ENCODE measurements at places on chromosomes 5 and 9.

- peak; percentile 92 for DNase-seq
These were observed at the start of gene TRIM36 for GRCh38 chr5:115169487-115170133. Gene TRIM36, minus strand, starts transcription at chr5:115169908. Its CDS starts 274 bp downstream, at chr5:115169634.

GRCh38 chr9:137276473-137277328 is 825 bp upstream of the TOR4A start:
- DNase-seq = peak; percentile 83

DNA sequence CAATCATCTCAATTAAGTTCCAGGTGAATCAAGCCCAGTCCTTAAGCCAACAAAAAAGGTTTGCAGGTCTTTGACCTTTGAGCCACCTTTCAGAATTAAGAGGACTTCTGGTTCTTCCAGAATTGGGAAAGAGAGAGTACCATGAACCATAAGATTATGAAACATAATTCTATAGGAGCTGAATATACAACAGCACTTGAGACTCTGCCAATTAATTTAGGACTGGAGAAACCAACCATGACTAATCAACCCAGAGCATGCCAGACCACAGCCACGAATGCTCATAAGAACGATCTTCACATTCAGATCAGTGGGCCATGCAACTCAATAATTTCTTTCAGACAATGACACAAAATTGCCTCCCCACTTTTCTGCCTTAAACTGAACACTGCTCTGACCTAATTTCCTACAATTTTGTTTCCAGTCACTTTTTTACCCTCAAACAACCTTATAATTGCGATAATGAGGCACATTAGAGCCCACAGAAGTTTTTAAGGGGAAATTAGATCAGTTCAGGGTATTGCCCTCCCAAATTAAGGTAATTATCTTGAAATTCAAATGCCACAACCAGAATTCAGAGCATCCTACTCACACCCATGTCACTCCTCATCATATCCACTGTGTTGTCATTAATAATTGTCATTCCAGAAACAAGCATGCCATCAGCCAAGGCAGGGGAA is 213.4 kb downstream of the ATPSCKMT start:
- no peak for DNase-seq

DNA sequence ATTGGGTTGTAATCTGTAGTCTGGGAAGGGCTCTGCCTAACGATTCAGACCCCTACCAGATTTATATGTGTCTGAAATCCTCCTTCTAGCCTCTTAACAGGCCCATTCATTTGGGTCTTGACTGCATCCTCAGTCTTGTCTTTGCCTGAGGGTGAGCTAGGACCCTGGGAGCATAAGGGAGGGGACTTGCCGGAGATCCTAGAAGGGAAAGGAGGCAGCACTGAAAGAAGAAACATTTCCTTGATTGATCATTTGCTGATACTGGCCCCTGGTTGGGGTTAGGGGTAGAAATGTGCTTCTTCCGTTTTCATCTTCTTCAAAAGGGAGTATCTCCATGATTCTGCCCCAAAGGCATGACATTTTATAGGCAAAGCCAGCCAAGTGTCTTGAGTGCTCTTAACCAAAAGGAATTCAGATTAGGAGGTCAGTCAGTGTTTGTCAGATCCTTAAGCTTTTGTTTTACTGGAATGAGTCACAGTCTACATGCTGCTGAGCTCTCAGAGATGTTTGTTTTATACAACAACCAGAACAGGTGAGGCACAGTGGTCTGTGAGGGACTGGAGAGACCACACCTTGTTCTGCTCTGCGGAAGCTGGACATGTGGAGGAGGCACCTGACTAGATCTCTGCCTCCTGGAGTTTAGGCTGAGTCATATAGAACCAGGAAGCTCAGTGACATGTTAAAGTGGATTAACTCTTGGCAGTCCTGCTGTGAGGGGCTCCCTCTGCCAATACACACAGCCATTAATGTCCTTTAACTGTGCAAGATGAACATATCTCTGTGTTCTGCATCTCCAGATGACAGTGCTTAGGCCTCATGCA is 37.7 kb downstream of the PCDHAC2 start:
- DNase-seq = no peak

GRCh38 chr5:95471487-95471886 is 80.3 kb downstream of the FAM81B start:
- no peak for DNase-seq

DNA sequence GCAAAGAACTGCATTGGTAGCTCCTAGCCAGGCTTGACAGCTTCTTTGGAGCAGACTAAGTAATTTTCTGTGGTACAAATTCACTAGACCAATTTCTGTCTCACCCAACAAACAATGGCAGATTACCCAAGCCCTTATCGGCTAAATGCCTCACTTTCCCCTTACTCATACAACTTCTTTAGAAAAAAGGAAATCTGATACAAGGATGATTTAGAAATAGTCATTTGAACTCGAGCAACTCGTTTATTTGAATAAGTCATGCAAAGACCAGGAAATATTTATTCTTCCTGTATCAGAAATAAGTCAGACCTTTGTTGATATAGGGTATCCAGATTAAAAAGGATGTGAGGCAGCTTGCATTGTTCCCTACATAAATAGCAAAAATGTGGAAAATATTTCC is 170.4 kb upstream of the CDH6 start:
- DNase-seq = no peak

DNA sequence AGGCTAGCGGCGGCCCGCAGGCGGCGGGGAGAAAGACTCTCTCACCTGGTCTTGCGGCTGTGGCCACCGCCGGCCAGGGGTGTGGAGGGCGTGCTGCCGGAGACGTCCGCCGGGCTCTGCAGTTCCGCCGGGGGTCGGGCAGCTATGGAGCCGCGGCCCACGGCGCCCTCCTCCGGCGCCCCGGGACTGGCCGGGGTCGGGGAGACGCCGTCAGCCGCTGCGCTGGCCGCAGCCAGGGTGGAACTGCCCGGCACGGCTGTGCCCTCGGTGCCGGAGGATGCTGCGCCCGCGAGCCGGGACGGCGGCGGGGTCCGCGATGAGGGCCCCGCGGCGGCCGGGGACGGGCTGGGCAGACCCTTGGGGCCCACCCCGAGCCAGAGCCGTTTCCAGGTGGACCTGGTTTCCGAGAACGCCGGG is 253 bp downstream of the SLC12A2 start:
- DNase-seq = no peak

- no peak for DNase-seq
These were observed 61.7 kb downstream of the GLRA1 start for GRCh38 chr5:151862811-151863472.

GRCh38 chr5:124546643-124547042 is 199.8 kb downstream of the ZNF608 start:
- DNase-seq = no peak

GRCh38 chr5:71651579-71651978 is 64.4 kb downstream of the MCCC2 start:
- DNase-seq = no peak

DNA sequence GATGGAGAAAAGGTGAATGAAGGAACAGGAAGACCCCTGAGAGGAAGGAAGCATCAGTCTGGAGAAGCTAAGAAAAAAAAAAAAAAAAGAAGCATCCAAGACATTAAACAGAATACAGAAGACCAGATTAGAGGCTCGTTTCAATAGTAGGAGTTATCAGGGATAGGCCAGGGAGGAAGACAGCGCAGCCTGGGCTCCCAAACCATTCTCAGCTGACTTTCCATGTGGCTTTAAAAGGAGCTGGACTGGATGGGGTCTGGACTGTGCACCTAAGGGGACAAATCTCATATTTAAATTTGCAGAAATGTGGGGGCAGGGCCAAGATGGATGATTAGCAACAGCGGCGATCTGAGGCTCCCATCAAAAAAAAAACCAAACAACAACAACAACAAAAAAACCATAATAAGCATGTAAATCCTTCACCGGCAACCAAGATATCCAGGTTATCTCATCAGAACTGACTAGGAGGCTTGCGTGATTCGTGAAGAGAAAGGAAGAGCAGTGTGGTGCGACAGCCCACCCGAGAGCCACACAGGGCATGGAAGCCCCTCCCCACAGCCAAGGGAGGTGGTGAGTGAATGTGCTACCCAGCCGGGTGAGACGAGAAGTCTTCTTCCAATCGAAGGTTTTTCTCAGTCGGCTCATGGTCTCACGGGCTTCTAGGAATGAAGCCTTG is 114.9 kb upstream of the ADAMTS16 start:
- no peak for DNase-seq

GRCh38 chr9:94805585-94805984 is 79.1 kb downstream of the AOPEP start:
- no peak for DNase-seq
